Endodermal cell (in vitro differentiated cells): ENCODE measurements at places on chromosomes 12 and 14.

- no peak for DNase-seq
These were observed 141.9 kb downstream of the DPF3 start for GRCh38 chr14:72752034-72752412.

DNA sequence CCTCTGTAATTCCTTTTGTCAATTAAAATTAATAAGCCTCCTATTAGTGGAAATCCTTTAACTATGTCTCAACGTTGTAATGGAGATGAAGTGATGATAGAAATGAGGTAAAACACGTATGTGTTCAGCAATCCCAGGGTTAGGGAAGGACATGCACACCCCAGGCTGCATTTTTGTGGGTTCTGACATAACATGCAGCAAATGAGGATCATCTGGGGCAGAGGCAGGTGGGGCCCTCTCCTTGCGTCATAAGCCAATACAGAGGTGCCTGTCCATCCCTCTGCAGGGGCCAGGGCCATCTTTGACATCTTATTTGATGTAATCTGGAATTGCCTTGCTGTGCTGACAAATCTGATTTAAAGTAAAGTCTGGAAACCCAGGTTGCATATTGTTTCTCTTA, 73.2 kb downstream of the MYRFL start:
- no peak for DNase-seq

DNA sequence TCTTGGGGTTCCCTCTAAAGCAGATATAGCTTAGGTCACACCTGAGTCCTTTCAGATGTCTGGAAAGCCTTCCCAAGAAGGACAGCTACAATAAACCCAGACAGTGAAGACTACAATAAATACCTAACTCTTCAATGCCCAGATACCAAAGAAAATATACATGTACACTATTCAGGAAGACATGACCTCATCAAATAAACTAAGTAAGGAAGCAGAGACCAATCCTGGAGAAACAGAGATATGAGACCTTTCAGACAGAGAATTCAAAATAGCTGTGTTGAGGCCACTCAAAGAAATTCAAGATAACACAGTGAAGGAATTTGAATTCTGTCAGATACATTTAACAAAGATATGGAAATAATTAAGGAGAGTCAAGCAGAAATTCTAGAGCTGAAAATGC, 15.3 kb downstream of the MIPOL1 start:
- no peak for DNase-seq

- DNase-seq = no peak
These were observed 22.7 kb downstream of the AEBP2 start for GRCh38 chr12:19461999-19462398.
